Stimulated activated CD8-positive, alpha-beta memory T cell treated with anti-CD3 and anti-CD28 coated beads, Interleukin-15, amount 100 ng/mL, for 48 hours (primary cell): ENCODE measurements at places on chromosomes 12 and 14.

DNA sequence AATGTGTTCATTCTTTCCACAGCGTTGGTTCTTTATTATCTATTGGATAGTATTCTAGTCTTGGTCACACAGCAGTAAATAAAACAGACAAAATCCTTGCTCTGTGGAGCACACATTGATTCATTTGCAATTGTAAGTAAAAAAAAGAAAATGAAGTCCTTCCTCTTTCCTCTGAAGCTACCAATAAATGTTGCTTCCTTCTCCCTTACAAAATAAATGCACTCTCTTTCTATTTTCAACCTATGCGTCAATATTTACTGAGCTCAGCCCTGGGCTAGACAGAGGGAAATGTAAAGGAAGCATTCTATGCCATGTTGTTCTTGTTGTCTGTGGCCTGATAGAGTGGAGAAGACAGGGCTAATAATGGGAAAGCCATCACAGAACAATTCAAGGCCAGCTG, 2.9 kb downstream of the ABHD12B start:
- no peak for DNase-seq

DNA sequence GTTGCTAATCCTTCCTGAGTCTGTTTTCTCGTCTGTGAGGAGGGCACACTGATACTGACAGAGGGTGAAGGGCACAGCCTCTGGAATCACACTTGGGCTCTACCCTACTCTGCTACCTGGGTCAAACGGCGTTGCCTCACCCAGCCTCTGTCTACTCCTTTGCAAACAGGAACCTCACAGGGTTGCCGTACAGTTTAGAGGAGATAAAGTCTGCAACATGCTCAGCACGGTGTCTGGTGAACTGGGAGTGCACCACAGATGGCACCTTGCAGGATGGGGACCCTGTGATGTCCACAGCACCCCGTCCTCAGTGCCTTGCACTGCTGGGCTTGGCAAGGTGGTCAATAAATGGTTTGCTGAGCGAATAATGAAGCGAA, 38.3 kb downstream of the TESC start:
- DNase-seq = no peak

GRCh38 chr12:49503674-49504180, 35.1 kb upstream of the KCNH3 start:
- DNase-seq = no peak

GRCh38 chr12:15584366-15585041, 204.7 kb downstream of the EPS8 start:
- DNase-seq = no peak

- no peak for DNase-seq
These were observed 330.9 kb downstream of the FOXG1 start for GRCh38 chr14:29097476-29097875.

GRCh38 chr12:44581642-44582242, 294.4 kb downstream of the NELL2 start:
- DNase-seq = no peak

- DNase-seq = no peak
These were observed 27.6 kb downstream of the EML5 start for GRCh38 chr14:88765130-88765529.
